GM12891 (cell line): ENCODE measurements at places on chromosomes 4 and X.

DNA sequence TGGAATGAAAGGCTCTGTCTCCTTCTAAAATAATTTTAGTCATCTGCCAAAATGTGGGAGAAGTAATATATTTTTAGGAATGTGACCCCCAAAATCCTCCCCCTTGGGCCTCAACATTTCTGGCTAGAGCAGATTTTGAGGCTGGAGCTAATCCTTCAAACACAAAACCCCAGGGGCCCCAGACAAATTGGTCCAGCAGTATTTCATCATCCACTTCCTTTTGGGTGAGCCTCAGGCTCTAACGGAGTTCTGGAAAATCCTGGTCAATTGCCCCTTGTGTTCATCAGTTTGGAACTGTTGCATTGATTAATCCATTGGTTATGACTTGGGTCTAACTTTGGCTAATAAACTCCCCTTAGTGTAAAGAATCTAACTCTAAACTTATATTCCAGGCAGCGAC is 67.4 kb upstream of the PCDH19 start:
- no peak for DNase-seq

- no peak for DNase-seq
These were observed 1418.4 kb downstream of the PCDH18 start for GRCh38 chr4:136113921-136114320.

DNA sequence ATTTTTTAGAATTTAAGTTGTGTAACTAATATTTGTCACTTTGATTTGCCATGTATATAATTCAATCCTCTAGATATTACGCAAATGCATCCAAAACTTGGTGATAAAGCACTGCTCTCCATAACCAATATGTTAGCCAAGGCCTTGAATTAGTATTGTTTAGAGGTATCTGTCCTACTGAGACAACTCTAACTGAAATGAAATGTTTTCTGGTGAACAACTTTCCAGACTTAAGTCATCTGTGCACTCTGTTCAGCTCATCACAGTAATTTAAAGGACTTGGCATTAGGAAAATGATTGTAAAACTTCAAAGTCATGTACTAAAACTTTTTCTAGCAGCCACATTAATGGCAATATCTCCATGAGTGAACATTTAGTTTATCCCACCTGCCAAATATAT is 73.1 kb downstream of the HPGD start:
- DNase-seq: no peak

DNA sequence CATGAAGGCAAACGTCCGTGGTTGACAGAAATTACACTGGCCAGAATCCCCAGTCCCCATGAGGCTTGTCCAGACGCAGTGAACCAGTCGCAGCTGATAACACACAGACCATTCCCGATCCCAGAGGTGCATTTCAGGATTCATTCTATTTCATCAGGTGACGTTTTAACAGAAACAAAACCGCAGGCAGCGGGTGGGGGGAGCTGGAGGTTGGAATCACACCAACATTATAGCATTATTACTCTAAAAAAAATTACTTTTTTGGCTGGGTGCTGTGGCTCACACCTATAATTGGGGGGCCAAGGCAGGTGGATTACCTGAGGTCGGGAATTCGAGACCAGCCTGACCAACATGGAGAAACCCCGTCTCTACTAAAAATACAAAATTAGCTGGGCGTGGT is 25.2 kb downstream of the NOP14 start:
- DNase-seq: no peak

DNA sequence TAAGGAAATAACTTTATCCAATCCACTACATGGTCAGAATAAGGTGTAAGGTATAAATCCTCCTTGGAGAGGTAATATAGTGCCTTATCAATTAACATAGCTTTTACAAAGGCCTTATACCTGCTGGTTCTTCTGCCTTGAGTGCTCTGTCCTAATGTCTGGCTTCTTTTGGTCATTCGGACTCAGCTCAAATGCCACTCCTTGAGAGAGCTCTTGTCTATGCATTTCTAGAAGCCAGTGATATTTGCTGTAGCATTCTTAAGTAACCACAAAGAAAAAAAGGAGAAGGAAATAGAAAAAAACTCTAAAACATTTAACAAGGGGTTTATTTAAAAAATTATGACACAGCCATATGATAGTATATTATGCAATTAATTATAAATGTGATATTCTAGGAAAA is 444.8 kb upstream of the SLIT2 start:
- no peak for DNase-seq

- DNase-seq: no peak
These were observed 35.1 kb upstream of the PPP2R3B start for GRCh38 chrX:421646-422391.

GRCh38 chr4:7344636-7345155 is 90.0 kb downstream of the PSAPL1 start:
- no peak for DNase-seq

- DNase-seq: no peak
These were observed 58.0 kb downstream of the SEPTIN11 start for GRCh38 chr4:77007358-77008230.

- DNase-seq: no peak
These were observed 58.7 kb upstream of the STARD8 start for GRCh38 chrX:68588602-68589371.

DNA sequence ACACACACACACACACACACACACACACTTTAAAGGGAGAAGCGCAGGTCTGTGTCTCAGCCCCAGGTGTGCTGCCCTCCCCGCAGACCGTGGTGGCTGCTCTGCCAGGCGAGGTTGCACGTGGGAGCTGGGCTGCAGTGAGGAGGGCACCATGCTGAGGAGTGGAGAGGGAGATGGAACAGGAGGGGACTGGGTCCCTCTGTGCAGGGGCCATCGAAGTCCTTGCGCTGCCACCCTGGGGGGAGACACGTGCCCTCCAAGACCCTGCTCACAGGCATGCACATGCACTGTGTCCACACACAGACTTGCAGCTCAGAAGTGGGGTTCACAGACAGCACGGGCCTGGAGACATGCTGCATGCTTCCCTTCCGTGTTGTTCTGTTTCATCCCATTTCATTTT is 65.5 kb upstream of the HGFAC start:
- no peak for DNase-seq

DNA sequence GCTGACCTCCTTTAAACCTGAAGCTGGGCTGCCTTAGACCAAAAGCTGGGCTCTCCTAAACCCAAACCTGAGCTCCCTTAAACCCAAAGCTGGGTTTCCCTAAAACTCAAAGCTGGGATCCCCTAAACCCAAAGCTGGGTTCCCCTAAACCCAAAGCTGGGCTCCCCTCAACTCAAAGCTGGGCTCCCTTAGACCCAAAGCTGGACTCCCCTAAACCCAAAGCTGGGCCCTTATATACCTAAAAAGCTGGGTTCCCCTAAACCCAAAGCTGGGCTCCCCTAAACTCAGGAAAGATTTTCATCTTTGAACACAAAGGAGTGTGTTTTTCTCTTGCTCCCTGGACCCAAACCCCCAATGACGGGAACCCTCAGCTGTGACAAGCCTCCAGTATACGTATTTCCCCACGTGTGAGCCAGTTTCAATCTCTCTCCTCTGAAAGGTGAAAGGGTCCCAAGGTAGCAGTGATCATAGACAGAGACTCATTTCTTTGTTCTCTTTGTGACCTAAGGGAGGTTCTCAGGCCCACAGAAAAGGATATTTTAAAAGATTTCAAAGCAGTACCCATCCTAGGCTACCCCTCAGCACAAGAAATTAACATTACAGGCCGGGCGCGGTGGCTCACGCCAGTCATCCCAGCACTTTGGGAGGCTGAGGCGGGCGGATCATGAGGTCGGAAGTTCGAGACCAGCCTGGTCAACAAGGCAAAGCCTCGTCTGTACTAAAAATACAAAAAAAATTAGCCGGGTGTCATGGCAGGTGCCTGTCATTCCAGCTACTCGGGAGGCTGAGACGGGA is 31.3 kb upstream of the ASMTL start:
- DNase-seq: no peak

GRCh38 chr4:58734030-58734674 is 1624.0 kb upstream of the IGFBP7 start:
- DNase-seq: no peak

DNA sequence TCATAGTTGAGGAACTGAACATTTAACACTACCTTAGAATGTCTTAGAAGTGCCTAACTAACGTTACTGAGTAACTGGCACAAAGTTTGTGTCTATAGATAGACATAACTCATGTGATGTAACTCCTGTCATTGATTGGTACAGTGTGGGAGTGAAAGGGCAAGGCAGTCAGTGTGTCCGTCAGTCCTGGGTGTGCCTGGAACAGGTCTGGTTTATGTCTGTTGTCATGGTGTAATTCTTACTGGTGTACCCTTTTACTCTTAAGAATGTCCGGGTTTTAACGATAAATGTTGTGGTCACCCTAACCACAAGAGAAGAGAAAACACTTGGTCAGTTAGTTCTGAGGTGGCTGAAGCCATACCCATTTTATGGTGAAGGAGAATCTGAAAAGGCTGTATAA is 93.1 kb upstream of the ESX1 start:
- DNase-seq: no peak

- no peak for DNase-seq
These were observed 1049.2 kb upstream of the INTU start for GRCh38 chr4:126583509-126583908.

DNA sequence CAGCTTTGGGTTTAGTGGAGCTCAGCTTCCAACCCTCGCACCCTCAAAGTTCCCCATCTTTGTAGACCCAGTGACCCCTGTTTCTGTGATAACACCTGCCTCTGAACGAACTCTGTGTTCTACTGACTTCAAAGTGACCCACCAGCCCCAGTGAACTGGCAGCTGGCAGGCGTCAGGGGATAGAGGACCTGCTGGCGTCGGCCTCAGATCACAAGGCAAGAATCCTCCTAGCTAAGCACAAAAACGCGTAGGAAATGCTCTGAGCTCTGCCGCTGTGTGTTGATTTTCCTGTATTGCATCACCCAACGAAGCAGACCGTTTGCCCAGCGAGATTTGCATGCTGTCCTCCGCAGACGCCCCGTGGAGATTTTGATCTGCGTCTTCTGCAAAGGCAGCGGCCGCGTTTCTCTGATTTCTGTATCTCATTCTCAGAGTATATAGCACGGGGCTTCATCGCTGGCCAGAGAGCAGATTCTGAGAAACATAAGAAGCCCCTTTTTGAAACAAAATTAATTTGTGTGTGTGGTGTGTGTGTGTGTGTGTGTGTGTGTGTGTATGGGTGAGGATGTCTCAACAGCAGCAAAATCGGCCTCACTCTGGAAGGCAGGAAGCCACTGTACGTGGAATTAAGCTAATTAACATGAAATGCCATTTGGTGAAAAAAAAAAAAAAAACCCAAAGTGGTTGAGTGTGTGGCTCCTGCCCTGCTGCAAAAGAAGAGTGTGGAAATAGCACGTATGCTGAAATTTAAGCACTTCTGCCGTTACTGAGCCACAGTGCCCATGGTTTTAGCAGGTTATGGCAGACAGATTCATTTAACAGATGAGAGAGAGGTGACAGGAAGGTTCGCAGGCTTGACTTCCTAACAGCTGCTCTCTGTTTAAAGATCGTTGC is 29.2 kb upstream of the ASMTL start:
- DNase-seq: no peak

DNA sequence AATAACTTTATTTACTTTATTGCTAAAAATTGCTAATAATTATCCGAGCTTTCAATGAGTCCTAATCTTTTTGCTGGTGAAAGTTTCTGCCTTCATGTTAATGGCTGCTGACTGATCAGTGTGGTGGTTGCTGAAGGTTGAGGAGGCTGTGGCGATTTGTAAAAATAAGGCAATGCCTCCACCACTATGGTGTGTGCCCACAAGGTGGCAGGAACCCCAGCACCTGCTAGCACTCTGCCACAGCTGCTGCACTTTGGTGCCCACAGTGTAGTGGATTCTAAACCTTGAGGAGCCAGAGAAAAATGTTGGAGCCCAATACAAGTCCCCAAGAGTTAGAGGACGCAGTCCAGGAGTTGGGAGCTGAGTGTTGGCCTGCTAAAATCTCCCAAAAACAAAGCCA is 1237.1 kb downstream of the PCDH19 start:
- no peak for DNase-seq

DNA sequence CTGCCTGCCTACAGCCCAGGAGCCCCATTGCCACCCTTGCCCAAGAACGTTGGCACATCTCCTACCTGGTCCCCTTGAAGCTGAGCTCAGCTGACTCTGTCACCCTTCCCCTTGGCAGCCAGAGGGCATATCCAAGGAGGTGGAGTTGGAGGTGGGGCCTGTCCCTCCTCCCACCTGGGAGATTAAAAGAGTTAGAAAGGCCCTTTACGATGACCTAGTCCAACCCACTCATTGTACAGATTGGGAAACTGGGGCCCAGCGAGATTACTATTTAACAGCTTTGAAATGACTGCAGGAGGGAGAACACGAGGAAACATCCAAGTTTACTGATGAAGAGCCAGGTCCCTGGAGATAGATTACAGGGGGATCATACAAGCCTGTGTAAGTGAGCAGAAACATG is at the start of gene P2RY4:
TSS of gene P2RY4 (minus strand) at position 101 of the 400 bp plus-strand sequence. CDS start 580 bp downstream, outside the sequence.
- no peak for DNase-seq

DNA sequence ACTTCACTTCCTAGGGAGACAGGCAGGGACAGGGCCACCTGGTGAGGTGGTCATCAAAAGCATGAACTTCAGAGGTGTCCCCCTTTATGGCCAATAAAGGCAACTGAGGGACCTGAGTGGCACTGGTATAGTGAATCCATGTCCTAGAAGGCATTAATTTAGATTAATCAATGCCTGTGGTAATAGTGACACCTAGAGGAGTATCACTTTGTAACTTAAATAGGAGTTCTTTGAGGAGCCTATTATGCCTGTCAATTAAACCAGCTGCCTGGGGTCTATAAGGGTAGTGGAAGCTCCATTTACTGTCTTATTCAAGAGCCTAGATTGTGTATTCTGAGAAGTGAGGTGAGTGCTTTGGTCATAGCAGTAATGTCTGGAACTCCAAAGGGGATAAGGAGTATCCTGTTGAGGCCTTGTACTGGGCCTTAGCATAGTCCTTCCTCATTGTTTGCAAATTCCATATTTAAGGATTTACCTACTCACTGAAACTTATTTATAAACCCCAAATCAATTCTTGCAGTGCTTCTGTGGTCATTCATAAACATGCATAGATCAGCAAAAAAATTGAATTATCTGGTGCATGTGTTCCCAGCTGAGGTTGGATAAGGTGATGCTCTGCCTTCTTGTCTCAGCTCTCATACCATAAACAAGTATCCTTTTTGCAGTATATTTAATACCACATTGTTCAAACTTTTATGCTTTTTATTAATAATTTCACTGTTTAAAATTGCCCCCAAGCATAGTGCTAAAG is 213.8 kb upstream of the RADX start:
- DNase-seq: no peak

- no peak for DNase-seq
These were observed 45.8 kb upstream of the ITM2A start for GRCh38 chrX:79412972-79413371.

DNA sequence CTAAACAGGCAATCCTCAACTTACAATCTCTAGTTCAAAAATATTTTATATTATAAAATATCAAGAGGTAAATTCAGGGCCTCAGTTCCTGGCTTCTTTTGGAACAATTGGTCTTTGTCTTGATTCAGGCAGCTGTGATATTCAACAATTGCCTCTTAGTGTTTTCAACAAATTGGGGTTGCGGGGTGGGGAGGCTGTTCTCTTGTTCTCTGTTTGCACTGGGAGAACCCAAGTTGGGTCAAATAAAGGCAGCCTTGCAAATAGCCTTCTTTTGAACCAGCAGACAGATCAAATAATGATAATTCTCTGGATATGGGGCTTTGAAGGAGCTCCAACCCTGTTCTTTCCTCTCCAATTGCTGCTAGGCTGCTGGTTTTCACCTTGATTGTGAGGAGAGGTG is 142.5 kb downstream of the COL4A5 start:
- DNase-seq: no peak

- no peak for DNase-seq
These were observed 38.7 kb downstream of the SEC24B start for GRCh38 chr4:109472343-109472761.
